Left kidney (tissue), 8 donors: ENCODE measurements at places on chromosomes 4 and X. TPM values are rescaled to one million over a fixed set of nuclear protein-coding genes. Genes with fewer than 3 reads are reported as not detected.

Gene GAGE12C
- not detected for polyA plus RNA-seq

Gene PPP1R2C
- not detected for polyA plus RNA-seq

Gene RNF128
- 13.9 TPM for polyA plus RNA-seq

Gene NUDT10
- polyA plus RNA-seq: 11.8 TPM

Gene AVPR2
- polyA plus RNA-seq: 2.0 TPM

Gene LUZP4
- not detected for polyA plus RNA-seq

Gene MAGIX
- 4.3 TPM for polyA plus RNA-seq

Gene GLUD2
- polyA plus RNA-seq: 5.6 TPM

Gene TASL
- polyA plus RNA-seq: 0.47 TPM

Gene SHROOM4
- 22.0 TPM for polyA plus RNA-seq

DNA sequence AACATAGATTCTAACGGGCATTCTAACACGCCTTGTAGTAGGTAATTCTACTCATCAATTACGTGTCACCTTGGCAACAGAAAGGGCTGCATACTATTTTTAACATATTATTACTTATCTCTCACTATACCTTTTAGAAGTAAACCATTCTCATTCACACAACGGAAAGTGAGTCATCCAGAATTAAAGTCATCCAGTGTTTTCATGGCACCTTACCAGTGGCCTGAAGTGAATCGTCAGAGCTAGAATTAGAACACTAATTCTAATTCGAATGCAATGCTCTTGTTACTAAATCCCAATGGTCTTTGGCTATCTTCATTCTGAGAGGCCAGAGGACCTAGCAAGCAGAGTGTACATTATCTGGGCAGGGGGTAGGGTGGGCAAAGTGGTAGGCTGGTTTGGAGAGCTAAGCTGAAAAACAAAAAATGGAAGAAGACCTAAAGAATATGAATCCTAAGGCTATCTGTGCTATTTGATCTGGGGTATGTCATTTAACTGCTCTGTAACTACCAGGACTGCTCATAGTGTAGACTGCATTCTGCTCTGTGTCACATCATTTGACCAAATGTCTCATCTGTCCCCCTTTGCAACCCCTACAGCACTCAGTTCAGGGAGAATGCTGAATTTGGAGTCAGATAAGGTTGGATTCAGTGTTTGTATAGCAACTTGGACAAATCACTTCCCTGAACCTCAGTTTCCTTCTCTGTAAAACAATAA is 96.5 kb downstream of the HDAC8 start:
- DNase-seq: no peak

- DNase-seq: peak; percentile 77
Observed at GRCh38 chr4:20773144-20773997, 73.1 kb downstream of the PACRGL start.

GRCh38 chrX:103330681-103331288 is 746 bp downstream of the TCEAL7 start:
- DNase-seq: peak; percentile 49

DNA sequence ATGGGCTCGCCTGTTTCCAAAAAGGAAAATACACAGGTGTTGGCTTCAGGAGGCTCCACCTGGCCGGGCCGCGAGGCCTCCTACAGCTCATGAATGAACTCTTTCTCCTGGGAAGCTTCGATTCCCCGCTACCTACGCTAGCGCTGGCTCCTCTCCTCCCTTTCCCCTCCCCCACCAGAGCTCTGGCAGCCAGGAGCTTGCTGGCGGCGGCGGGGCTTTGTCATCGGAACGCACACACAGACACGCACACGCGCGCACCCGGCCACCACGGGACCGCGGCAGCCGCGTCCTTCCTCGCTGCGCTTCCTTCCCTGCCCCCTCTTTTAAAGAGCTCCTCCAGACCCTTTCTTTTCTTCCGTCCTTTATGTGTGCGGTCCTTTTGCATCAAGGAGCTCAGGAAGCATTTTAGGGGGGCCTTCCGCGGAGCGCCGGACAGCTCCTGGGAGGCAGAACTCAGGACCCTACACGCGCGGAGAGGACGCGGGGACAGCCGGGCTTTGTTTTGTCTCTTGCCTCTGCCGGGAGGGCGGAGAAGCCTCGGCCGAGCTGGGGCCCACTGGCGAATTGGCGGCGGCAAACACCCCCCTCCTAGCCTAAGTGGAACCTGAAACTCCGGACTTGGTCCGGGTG is 70.2 kb upstream of the BCOR start:
- DNase-seq: no peak

GRCh38 chrX:100600758-100601157 is 16.0 kb downstream of the TNMD start:
- DNase-seq: no peak

GRCh38 chrX:132483951-132484350 is 4.9 kb downstream of the MBNL3 start:
- no peak for DNase-seq

DNA sequence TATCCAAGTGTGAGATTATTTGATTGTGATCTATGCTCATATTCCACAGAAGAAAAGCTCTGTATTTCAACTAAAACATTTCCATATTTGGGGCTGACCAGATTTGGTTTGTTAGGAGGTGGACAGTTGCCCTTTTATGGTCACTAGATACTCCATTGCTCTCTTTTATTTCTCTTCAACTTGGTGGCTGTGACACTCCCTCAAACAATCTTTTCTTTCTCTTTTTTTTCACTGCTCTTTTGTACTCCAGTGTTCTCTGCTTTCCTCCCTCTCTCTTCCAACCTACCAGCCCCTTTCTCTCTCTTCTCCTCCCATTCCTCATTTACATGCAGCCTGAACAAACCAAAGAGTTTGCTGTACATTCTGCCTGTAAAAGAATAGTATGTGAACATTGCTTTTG is 48.8 kb downstream of the RBPJ start:
- no peak for DNase-seq

DNA sequence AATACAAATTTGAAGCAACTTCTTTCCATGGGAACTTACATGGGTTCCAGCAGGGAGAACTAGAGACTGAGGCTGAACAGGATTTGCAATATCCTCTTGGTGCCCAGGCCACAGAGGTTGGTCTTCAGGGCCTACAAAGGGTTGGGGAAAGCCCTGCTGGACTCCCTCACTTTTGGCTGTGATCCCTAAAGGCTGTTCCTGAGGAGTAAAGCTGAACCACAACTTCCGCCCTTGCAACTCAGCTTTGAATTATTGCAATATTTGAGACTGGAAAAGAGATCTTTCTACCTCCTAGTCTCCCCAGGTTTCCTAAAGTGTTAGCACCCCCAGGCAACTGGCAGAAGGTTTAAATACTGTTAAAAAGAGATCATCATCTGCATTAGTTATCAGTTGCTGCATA is 26.9 kb downstream of the DCHS2 start:
- no peak for DNase-seq

DNA sequence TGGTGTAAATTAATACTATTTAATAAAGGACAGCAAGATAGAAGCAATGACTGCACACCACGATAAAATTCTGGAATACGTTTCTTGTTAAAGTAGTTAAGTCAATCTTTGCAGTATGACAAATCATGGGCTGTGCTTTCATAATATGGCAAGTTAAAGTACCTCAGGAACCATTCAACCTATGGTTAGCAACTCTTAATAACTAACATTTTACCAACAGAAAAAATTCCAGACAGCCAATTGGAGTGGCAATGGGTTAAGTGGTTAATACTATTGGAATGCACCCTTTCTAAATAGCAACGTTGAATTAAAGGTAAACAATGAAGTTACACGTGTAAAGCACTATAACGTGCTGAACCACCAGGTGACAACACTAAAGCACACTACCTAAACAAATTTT is 72.4 kb upstream of the ZCCHC13 start:
- DNase-seq: no peak

DNA sequence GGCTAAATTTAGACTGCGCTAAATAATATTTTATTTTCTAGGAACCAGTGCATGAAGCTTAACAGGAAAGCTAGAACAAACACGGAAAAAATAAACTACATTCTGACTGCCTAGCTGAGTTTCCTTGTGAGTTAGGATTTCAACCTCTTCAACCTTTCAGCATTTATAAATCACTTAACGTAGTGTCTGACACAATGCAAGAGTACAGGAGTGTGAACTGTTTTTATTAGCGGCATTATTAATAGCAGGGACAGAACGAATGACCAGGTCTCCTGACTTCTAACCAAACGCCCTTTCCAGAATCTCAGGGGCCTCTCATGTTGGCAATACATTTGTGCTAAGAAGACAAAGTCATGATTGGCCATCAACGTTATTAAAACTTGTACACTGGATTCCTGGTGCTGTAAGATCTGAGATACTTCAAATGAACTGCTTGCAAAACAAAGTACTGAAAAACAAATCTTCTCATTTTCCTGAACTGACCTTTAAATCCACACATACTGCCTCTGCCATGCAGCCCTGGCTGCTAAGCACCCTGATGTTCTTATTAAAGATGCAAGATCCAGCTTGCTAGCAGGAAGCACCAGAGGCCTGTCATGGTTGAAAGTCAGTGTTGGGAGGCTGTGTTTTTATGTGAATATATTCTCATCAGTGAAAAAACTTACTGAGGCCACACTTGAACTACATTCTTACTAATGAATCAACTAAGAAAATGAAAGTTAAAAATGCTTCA is 380.4 kb upstream of the CPEB2 start:
- DNase-seq: peak; percentile 1

DNA sequence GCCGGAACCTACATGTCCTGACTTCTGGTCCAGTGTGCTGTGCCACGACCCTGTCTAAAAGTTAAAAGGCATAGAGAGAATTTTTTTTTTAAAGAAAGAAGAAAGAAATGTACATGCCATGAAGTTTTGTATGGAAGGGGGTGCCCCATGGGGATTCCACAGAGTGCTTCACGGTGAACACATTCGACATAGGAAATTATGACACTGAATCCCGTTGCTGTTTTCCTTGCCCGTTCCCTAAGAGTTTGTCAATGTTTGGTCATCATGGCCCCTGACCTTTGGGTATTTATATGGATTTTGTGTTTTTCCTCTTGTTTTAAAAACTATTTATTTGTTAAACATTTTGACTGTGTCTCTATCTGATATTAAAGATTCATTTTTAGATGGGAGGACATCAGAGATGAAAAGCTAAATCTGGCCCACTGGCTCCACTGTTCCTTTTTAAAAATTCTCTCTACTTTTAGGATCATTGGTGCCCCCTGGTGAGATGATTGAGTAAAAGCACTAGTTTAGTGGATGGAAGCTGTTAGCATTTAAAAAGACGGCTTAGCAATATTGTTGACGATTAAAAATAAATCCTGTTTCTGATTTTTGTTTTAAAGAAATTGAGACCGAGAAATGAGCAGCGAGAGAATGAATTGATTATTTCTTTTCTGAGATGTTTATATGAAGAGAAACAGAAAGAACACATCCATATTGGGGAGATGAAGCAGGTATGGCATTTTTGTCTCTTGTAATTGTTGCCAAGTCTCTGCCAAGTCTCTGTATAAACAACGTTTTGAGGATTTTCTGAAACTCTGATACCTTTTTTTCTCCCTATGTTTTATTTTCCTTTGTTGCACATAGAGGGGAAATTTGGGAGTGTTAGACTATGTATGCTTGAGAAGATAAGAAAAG is 75.0 kb downstream of the PTTG2 start:
- peak; percentile 69 for DNase-seq

GRCh38 chrX:131595120-131595519 is 51.2 kb downstream of the OR13H1 start:
- no peak for DNase-seq

- no peak for DNase-seq
Observed at GRCh38 chr4:8087921-8088495, 70.6 kb downstream of the ABLIM2 start.

DNA sequence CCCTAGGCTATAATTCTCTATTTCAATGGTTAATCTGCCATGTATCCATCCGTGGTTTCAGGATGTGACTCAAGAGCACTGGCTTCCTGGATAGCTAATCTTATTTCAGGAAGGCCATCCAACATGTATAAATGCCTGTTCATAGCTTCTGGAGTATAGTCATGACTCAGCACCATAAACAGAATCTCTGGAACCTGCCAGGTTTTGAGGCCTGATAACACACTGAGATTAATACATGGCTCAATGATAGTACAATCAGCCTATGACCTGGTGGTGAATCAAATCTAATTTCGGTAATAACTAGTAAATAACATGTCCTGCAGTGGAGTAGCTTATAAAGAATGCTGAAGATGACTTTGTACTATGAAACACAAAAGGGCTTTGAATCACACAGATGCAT is 5.7 kb upstream of the IL13RA2 start:
- no peak for DNase-seq

DNA sequence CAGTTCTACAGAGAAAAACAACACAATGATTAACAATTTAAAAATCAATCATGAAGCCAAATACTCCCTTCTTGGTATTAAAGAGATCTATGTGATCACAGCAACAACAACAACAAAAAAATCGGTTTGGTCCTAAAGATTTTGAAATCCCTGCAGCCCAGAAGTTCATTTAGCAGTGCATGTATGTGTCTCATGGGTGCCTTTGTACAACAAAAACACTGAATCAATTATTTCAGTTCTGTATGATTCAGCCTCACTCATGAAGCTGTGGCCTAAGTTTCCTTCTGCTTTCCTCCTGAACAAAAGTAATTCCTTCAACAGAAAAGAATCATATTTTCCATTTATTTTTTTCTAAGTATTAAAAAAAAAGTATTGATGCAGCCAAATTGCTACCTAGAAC is 393.4 kb upstream of the NDST3 start:
- DNase-seq: no peak

GRCh38 chr4:183434264-183434663 is 10.2 kb upstream of the CDKN2AIP start:
- DNase-seq: no peak

DNA sequence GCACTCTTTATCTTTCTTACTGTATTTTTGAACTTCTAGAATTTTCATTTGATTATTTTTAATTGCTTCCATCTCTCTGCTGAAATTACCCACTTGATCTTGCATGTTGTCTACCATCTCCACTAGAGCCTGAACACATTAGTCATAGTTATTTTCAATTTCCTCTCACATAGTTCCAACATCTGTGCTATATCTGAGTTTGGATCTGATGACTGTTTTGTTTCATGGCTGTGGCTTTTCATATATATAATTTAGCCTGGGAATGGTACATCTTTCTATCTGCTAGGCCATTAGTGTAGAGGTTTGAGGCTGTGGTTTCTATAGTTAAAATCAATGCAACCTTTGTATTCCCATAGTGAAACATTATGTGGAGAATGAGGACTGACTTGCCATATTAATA is 33.2 kb downstream of the NPY2R start:
- DNase-seq: no peak

DNA sequence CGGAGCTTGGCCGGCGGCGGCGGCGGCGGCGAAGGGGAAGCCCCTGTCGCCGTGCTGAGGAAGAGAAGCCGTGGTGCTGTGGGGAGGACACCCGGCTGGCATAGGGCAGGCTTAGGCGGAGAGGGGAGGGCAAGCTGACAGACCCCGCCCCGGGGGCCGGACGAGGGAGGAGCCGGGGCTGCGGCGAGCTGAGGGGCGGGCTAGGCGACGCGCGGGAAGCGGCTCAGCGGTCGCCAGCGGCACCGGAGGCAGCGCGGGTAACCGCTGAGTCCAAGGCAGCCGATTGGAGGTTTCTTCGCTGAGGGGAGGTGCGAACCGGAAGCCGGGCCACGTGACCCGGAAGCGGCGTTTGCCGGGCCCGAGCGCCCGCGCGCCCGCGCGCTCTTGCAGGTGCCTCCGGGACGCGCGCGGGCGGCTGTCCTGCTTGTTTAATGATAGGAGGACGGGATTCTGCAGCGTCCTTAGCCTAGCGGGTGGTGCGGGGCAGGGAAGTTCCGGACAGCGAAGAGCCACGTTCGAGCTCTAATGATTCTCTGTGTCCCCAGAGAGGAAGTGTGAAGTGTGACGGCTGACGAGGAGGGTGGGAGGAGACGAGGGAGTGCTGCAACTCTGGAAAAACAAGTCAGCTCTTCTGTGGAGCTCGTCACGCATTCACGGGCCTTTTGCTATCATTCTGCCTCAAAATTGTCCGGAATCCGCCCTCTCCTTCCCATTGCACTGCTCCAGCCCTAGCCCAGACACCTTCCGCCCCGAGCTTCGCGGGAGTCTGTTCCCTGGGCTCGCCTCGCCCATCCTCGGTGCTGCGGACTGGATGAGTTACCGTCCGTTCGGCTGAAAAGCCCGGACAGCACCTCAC is at the start of gene AP1S2:
TSS of gene AP1S2 (minus strand) at position 102 of the 856 bp plus-strand sequence. CDS start 2,289 bp downstream, outside the sequence.
- peak; percentile 89 for DNase-seq
